ENCODE measurements at places on chromosomes 7 and 10. TPM values are rescaled to one million over a fixed set of nuclear protein-coding genes. Genes with fewer than 3 reads are reported as not detected.

DGKI gene
- not detected for polyA plus RNA-seq

GNGT1 gene
- polyA plus RNA-seq: not detected

DNAH11 gene
- polyA plus RNA-seq: 0.25 TPM

DNA sequence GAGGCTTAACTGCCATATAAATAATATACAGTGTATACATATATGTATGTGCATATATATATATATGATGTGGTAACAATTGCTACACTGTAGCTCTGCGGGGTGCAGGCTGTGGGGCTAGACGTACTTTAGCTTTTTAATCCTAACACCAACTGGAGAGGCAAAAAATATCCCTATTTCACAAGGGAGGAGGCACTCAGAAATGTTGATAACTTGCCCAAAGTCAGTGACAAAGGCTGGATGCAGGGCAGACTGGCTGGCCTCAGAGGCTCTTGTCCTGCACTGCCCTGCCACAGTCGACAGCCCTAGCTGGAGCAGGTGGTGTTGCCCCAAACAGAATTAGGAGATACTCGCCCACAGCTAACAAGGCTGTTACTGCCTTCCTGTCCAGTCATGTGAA, 1.5 kb upstream of the RELN start:
- DNase-seq: no peak

DNA sequence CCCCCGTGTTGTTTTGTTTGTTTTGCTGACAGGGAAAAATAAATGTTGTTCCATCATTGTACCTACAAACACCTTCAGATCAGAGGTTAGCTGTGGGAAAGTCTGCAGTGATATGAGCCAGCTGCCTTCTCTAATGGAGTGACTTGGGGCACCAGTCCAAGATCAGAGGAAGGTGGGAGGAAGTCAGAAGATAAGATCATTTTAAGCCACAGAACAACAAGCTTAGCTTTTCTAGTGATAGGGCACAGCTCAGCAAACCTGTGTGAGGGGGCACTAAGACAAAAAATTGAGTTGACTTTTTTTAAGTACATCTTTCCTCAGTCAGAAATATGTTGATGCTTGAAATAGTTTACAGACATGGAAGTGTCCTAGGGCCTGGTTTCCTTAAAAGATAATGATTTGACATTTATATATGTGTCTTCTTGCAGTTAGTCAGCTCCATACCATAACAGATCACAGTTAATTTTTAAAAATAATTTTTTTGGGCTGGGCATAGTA, 240.3 kb upstream of the KAT6B start:
- DNase-seq: peak; percentile 44

Data from naive thymus-derived CD4-positive, alpha-beta T cell (primary cell).